ENCODE measurements at places on chromosomes 3 and 15. TPM values are rescaled to one million over a fixed set of nuclear protein-coding genes. Genes with fewer than 3 reads are reported as not detected.

Gene CD80
- total RNA-seq = not detected

Gene CADM2
- not detected for total RNA-seq

Gene NDUFB4
- 126 TPM for total RNA-seq

Gene CHRNA3
- not detected for total RNA-seq

Gene GRM2
- under 0.01 TPM for total RNA-seq

Gene TEX9
- 2.5 TPM for total RNA-seq

Gene ASB14
- total RNA-seq = not detected

Gene CACNA1D
- not detected for total RNA-seq

Gene SLC24A5
- total RNA-seq = not detected

Gene MYO5C
- 0.34 TPM for total RNA-seq

Gene TRPM1
- total RNA-seq = not detected

Gene GRIP2
- total RNA-seq = 0.17 TPM

Gene LINGO1
- total RNA-seq = 0.09 TPM

Gene LRRC34
- total RNA-seq = 2.1 TPM

Data from pericardium fibroblast (primary cell).